GM10248 (cell line): ENCODE measurements at places on chromosomes 7 and 10.
A peak's percentile ranks its signal among the peaks of the same experiment; 100 is the strongest.

- no peak for DNase-seq
These were observed 25.4 kb upstream of the CALU start for GRCh38 chr7:128713794-128714193.

- DNase-seq, result no peak
These were observed 66.8 kb downstream of the TMEM168 start for GRCh38 chr7:112723416-112723815.

GRCh38 chr7:149490083-149490760 lies 7.4 kb downstream of the ZNF746 start:
- DNase-seq, result no peak

- no peak for DNase-seq
These were observed 3.1 kb downstream of the PWWP2B start for GRCh38 chr10:132400041-132400546.

DNA sequence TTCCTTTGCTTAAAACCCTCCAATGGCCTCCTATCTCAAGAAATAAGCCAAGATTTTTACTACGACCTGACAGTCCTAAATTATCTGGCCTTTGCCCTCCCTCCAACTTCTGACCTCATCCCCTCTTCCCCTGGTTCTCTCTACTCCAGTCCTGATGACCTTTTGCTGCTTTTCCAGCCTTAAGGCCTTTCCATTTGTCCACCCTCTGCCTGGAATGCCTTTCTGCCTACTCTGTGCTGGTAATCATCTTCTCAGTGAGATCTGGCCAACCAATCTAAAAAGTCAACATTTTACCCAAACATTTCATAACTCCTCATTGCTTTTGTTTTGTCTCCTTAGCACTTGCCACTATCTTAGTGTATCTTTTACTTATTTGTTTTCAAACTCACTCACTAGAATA lies 75.7 kb downstream of the VPS41 start:
- DNase-seq, result no peak

DNA sequence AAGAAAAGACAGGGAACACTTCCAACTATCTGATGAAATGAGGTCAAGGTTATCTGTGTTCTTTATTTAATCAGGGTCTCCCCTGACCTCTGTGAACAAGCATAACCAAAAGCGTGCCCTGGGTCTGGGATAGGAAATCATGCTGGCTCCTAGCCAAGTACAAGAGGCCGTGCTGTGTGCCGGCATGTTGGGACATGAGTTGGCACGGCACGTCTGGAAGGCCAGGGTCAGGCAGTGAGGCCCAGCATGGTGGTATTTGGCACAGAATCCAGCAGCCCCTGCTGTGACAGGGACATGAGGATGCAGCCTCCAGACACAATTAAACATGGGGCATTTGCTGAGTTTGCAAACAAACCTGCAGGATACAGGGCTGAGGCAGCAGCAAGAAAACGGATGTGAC lies 320.4 kb downstream of the PLXNA4 start:
- DNase-seq, result no peak

- no peak for DNase-seq
These were observed 740.0 kb downstream of the SUGCT start for GRCh38 chr7:40874756-40875155.

DNA sequence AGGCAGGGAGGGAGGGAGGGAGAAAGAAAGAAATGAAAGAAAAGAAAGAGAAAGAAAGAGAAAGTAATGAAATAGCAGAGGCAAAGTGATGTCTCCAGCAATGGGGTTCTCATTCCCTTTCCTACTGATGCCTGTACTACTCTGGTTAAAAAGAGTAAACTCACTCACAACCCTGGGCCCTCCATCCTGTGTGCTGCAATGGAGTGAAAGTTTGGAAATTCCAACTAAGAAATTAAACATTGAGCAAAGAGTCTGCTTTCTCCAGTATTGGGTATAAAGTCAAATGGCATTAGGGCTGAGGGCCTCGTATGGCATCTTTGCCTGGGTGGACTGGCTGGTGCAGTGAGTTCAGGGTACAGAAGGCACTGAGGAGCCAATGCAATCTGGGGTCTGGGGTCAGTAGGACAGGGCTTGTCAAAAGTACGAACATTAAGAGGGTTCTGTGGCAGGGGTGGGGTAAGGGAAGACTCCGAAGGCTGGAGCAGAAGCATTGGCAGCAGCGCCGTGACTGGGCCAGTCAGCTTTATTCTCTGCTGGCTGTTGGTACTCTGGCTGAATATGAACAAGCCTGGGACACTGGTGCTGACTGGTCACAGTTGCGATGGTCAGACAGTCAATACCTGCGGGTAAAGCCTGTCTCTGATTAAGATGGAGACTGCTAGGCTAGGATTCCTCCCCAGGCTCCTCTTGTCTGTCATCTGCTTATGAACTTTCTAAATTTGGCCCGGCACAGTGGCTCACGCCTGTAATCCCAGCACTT lies 24.1 kb upstream of the TNS3 start:
- no peak for DNase-seq

DNA sequence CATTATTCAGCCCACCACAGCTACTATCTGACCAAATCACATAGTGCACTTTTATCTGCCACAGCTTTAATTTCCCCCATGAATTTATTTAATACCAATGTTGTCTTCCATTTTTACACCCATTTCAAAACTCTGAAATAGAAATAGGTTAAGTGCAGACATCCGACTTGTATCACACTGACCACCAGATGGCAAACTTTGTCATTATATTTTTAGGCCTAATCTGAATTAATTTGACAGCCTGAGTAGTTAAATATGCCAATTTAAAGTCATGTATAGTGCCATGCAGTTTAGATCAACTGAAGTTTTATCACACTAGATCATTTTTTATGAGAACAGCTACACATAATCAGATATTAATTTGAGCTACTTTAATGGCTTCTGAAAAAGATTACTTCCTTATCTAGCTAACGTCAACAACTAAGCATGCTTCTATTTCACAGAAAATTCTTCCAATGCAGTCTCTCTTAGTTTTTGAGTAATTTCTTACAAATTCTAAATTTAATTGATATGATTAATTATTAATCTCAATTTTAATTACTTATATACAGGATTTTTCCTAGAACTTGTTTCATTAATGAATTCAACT lies 566.4 kb downstream of the GFRA1 start:
- DNase-seq, result no peak

- DNase-seq, result no peak
These were observed 53.9 kb downstream of the BTAF1 start for GRCh38 chr10:91977491-91977890.

DNA sequence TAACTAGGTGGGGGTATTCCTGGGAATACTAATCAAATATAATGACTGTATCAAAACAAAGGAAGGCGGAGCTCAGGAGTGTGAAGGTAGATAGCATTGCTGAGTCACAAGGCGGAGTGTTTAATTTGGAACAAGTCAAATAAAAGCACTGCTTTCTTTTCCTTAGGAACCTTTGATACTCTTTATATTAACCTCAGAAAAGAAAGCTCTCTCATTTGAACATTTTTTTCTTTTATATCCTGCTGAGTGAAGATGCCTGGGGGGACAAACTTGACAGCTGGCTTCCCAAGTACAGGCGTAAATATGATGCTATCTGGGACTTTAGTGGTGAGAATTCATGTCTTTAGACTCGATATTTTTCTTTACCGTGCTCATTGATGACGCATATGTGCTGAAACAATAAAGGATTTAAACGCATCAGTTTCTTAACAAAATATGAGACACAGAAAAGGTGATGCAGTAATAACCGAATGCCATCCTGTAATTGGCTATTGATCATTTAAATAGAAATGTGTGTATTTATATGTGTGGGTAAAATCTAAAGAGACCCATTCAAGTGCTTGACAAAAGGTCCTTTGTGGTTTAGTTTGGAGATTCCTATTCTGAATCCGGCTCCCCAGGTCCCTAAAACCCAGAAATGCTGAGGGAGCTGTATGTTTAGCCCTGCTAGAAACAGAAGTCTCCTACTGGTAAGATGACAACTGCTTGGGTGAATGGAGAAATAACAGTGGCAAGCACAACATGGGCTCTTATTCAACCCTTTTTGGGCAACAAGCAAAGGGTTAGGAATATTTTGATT lies 102.7 kb downstream of the PRTFDC1 start:
- DNase-seq, result no peak

DNA sequence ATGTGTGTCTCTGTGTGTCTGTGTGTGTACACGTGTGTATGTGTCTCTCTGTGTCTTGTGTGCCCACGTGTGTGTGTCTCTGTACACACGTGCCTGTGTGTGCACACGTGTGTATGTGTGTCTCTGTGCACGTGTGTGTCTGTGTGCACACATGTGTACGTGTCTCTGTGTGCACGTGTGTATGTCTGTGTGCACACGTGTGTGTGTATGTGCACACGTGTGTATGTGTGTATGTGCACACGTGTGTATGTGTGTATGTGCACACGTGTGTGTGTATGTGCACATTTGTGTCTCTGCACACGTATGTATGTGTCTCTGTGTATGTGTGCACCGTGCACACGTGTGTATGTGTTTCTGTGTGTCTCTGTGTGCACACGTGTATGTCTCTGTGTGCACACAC lies 248.7 kb upstream of the SHH start:
- no peak for DNase-seq

- no peak for DNase-seq
These were observed 102.7 kb upstream of the FAM13C start for GRCh38 chr10:59465088-59465487.

DNA sequence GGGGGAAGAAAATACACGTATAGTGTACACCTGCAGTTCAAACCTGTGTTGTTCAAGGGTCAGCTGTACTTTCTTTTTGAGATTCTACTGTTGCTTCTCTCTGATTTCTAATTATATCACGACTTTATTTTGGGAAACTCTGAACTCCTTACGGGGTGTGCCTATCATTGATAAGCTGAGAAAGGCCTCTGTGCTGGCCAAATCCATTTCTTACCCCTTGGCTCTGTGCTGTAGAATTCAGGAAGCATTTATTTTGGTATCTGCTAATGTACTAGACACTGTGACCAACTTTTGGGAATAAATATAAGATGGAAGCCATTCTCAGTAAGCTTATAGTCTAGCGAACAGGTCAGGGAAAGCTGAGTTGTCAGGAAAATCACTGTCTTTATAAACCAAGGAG lies 26.9 kb upstream of the RPA3 start:
- DNase-seq, result no peak

GRCh38 chr10:109698882-109699664 lies 224.2 kb downstream of the XPNPEP1 start:
- DNase-seq, result no peak

DNA sequence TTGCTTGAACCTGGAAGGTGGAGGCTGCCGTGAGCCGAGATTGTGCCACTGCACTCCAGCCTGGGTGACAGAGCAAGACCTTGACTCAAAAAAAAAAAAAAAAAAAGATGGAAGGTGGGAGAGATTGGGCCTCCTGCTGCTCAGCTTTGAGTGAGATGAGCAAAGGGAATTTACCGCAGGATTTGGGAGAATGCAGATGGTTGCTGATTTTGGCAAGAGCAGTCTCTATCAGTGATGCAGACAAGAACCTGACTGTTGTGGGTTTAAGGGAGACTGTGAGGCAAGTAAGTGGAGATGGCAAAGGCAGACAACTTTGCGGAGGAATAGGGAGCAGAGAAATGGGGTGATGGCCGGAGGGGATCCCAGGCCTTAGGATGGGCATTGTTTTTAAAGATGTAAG lies 1140.8 kb upstream of the AUTS2 start:
- no peak for DNase-seq

DNA sequence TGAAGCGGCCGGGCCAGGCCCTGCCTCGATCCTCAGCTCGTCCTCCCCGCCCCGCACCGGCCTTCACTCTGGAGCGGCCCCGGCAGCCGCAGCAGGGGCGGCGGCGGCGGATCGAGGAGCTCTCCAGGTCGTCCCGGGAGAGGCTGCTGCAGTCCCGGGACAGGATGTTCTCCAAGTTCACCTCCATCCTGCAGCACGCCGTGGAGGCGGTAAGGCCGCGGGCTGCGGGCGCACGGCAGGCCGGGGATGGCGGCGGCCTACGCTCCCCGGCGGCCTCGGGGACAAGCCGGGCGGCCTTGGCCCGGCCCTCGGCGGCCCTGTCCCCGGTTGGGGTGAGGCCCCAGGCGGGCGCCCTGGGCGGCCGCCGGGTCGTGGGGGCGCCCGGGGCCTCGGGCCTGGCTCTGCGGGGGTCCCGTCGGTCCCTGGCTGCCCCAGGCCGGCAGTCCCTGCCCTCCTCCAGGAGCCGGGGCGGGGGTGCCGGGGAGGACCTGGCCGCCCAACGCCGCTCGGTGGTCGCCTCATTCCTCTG lies 399 bp downstream of the FHIP2A start:
- peak; percentile 39 for DNase-seq

DNA sequence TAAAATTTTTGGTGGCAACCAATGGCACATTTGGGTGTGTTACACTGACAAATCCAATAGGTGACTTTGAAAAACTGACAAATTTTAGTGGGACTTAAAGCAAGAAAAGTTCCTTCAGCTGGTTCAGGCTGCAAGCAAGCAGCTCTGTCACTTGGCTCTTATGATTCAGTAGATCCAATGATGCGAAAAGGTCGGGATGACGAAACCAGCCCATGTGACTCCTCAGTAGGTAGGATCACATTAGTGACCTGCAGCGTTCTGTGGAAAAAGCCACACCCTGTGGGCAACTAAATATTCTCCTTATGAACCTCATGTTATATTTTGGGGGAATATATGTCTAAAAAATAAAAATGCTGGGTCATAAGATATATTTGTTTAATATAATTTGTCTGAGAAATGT lies 13.3 kb upstream of the TSGA13 start:
- DNase-seq, result no peak

- DNase-seq, result no peak
These were observed 41.0 kb downstream of the NKX2-3 start for GRCh38 chr10:99573790-99574189.

DNA sequence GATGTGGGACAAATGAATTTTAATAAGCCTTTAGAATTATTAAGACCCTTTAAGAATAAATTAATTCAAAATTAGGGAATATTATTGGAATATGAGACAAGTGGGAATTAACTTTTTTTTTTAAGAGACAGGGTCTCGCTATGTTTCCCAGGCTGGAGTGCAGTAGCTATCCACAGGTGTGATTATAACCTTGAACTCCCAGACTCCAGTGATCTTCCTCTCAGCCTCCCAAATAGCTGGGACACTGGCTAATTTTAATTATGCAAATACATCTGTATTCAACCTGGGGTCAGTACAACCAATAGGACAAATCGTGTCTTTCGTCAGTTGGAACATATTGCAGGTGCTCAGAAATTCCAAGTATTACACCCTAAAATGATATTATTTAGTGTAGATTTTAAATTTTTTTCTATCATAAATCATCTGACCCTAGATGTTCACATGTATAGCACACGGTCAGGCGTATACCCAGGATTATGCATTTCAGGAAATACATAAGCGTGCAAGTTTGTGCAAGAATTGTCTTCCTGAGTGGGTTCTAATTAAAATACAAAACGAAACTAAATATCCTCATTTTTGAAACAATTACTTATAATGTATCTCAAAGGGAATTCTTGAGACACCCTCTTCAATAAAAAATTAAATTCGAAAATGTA lies 1.2 kb downstream of the NT5C3A start:
- no peak for DNase-seq
